ENCODE measurements at places on chromosomes 3 and 15. TPM values are rescaled to one million over a fixed set of nuclear protein-coding genes. Genes with fewer than 3 reads are reported as not detected.

MESP1 gene
- 0.37 TPM for total RNA-seq

CEP152 gene
- total RNA-seq, result 15.8 TPM

GATA2 gene
- 6.2 TPM for total RNA-seq

CLDN11 gene
- total RNA-seq, result not detected

MGLL gene
- 1.7 TPM for total RNA-seq

PDCD10 gene
- 69.9 TPM for total RNA-seq

DNA sequence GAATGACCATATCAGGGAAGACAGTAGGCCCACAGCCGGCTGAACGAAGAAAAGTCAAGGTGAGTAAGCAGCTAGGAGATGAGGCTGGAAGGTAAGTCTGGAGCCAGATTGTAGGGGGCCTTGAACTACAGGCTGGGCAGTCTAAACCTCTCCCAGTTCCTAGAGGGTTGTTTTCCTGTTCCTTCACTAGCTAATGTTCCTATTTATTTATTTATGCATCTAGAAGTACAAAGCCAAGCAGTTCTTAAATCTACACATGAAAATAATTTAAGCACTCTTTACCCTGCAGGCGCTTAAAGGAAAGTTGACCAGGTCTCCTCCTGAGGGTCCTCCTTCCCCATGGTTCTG is 3.7 kb downstream of the ACAA1 start:
- no peak for DNase-seq
- no peak overlapping the region for H3K4me3 ChIP-seq
- peaks cover 52% of the 10 kb centered on the region for H3K36me3 ChIP-seq
- no peaks in the 10 kb centered on the region for H3K27me3 ChIP-seq
- peaks cover 30% of the 10 kb centered on the region for H3K4me1 ChIP-seq
- H3K27ac ChIP-seq, result no peak overlapping the region

DNA sequence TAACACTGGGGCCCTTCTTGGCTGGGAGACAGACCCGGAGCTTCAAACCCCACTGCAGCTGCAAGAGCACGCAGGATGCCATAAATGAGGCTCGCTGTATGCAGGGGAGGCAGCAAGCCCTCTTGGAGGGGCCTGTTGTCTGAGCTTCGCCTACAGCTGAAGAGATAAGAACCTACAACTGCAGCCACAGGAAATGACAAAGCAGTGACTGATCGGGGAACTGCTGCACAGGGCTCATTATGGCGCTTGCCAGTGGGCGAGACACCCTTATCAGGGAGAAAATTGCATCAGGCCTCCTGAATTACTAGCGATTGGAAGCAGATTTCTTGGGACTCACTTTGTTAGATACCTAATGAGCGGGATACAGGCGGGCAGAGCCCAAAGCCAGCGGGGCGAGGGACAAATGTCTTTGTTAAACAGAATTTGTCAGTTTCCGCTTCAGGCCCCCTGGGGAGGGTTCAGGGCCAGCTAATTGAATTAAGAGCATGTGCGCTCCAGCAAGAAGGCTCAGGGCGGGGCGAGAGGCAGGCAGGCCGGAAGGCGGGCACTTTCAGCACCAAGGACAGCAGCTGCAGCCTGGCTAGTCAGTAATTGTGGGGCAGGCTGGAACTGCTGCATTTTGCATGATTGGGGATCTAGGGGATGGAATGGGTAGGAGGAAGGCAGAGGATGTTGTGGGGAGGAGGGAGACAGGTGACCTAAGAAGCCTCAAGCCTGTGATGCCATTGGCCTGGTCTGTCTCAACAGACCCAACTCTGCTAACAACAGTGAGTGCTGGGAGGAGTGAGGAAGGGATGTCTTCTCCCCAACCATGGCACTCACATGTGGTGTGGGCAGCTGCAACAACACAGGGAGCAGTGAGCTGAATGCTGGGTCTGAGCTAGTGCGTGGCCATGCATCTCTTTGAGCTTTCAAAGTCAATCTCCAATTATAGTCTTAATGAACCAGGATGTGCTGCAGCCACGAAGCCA is 55.3 kb downstream of the CCDC33 start:
- H3K36me3 ChIP-seq, result no peaks in the 10 kb centered on the region
- peaks cover 4% of the 10 kb centered on the region for H3K27me3 ChIP-seq
- H3K27ac ChIP-seq, result no peak overlapping the region
- no peak overlapping the region for H3K4me3 ChIP-seq
- peak; percentile 66 for DNase-seq
- H3K4me1 ChIP-seq, result no peaks in the 10 kb centered on the region

DNA sequence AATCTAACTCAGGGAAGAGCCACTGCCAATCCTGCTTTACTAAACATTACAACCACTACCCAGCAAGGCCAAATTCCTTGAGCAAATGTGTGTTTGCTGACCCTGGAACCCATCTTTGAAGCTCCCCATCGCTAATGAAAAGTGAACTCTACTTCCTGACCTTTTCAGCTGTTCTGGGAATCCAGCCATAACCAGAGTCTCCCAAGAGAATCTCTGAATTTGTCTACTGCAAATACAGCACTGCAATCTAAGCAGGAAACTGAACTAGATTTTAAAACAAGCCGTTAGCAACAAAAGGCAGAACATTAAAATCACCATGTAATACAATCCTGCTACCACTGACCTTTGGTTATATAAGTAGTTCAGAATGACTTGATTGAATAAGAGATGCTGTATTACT is 309.2 kb downstream of the MAGI1 start:
- no peaks in the 10 kb centered on the region for H3K36me3 ChIP-seq
- H3K4me3 ChIP-seq, result no peak overlapping the region
- no peak for DNase-seq

GRCh38 chr15:69718916-69719315 is 266.3 kb downstream of the RPLP1 start:
- H3K4me3 ChIP-seq, result no peak overlapping the region
- DNase-seq, result peak; percentile 42
- no peaks in the 10 kb centered on the region for H3K36me3 ChIP-seq
- H3K27ac ChIP-seq, result no peak overlapping the region
- H3K27me3 ChIP-seq, result peaks cover 12% of the 10 kb centered on the region

- H3K4me3 ChIP-seq, result no peak overlapping the region
- H3K27ac ChIP-seq, result no peak overlapping the region
- H3K4me1 ChIP-seq, result no peaks in the 10 kb centered on the region
- DNase-seq, result no peak
- no peaks in the 10 kb centered on the region for H3K36me3 ChIP-seq
Measured at GRCh38 chr15:44144184-44144583, 50.9 kb downstream of the FRMD5 start.

DNA sequence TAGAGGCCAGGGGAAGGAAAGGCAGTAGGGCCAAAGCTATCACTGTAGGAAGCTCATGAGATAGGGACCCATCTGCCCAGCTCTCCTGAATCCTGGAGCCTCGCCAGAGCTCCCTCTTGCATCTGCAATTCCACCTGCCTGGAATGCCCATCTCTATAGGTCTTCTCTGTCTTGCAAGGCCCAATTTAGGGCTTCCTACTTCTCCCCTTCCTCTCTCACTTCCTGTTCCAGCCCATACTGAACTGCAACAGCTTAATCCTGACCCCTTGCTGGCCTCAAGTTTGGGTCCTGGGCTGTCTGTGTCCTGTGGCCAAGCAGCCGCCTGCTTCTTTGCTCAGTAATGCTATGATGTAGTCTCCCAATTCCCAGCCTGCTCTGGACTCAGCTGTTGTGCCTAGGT is 3.6 kb upstream of the PTPN23 start:
- no peaks in the 10 kb centered on the region for H3K36me3 ChIP-seq
- H3K4me1 ChIP-seq, result peaks cover 13% of the 10 kb centered on the region
- DNase-seq, result no peak
- H3K27ac ChIP-seq, result no peak overlapping the region

DNA sequence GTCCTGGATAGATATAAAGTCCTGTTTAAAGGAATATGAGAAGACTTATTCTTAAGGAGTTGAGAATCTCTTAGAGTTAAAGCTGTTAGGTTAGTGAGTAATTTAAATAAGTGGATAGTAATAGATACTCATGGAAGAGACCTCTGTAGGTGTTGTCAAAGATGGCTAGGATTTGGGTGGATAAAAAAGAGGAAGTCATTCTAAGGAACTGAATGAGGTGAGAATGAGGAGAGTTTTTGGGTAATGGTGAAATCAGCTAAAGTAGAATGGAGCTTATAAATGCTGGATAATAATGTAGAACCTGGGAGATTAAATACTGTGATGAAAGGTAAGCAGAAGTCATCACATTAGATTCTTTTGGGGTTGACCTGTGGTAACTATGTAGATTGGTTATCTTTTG is 8.1 kb downstream of the ARIH1 start:
- H3K27ac ChIP-seq, result no peak overlapping the region
- H3K36me3 ChIP-seq, result peaks cover 19% of the 10 kb centered on the region
- no peaks in the 10 kb centered on the region for H3K27me3 ChIP-seq
- H3K4me3 ChIP-seq, result peak overlapping the region; percentile 29

GRCh38 chr15:51237816-51238215 is 100.6 kb downstream of the CYP19A1 start:
- H3K4me1 ChIP-seq, result no peaks in the 10 kb centered on the region
- H3K4me3 ChIP-seq, result no peak overlapping the region
- no peaks in the 10 kb centered on the region for H3K36me3 ChIP-seq

GRCh38 chr3:3110749-3111361 is 681 bp upstream of the IL5RA start:
- no peaks in the 10 kb centered on the region for H3K4me1 ChIP-seq
- DNase-seq, result no peak
- no peak overlapping the region for H3K27ac ChIP-seq
- H3K27me3 ChIP-seq, result peaks cover 7% of the 10 kb centered on the region
- no peaks in the 10 kb centered on the region for H3K36me3 ChIP-seq

DNA sequence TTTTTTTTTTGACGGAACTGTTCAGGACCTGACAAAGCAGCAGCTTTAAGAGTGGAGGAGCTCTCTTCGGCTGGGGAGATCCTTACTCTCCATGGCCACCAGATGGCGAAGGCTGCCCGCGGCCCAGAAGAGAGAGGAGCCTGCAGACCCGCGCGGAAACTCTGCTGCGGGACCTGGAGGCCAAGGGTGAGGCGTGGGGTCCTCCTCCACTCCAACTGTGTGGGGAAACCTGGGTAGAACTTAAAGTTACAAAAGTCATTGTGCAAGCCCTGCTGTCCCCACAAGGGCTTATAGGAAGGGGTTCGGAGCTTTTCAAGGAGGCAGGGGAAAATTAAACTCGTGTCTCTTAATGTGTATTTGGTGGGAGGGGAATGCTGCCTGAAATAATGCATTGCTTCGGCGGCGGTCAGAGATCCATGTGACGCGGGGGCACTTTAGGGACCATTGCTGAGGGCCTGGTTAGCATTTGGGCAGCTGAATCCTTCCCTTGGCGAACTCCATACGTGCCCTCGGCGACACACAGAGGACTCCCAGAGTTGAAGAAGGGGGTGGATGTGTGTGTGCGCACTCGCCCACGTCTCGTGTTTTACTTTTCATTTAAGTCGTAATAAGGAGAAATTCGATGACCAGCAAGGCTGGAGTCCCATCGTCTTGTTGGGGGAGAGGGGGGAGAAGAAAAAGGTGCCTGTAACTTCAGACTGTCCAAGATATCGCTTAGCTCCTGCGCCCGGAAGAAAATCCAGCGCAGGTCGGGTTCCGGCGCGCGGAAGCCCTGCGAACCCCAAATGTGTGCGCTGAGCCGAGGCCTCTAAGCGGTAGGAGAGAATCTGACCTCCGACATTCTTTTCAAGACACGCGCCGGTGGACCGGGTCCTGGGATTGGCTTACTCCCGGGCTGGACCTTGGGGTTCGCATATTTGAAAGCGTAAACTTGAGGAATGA is 9.7 kb downstream of the EOMES start:
- peak; percentile 78 for DNase-seq
- no peak overlapping the region for H3K27ac ChIP-seq
- peak overlapping the region; percentile 89 for H3K4me3 ChIP-seq
- peaks cover 44% of the 10 kb centered on the region for H3K27me3 ChIP-seq
- H3K36me3 ChIP-seq, result no peaks in the 10 kb centered on the region
- peaks cover 33% of the 10 kb centered on the region for H3K4me1 ChIP-seq

GRCh38 chr15:23797747-23798446 is 110.8 kb upstream of the NDN start:
- no peak for DNase-seq
- no peak overlapping the region for H3K4me3 ChIP-seq
- no peak overlapping the region for H3K27ac ChIP-seq
- H3K36me3 ChIP-seq, result no peaks in the 10 kb centered on the region

- no peak overlapping the region for H3K4me3 ChIP-seq
- no peaks in the 10 kb centered on the region for H3K27me3 ChIP-seq
- H3K36me3 ChIP-seq, result peaks cover 2% of the 10 kb centered on the region
- DNase-seq, result no peak
Measured at GRCh38 chr3:172120912-172121311, 81.5 kb downstream of the FNDC3B start.

- H3K4me3 ChIP-seq, result no peak overlapping the region
- H3K4me1 ChIP-seq, result no peaks in the 10 kb centered on the region
- no peak for DNase-seq
- peaks cover 3% of the 10 kb centered on the region for H3K27me3 ChIP-seq
- H3K27ac ChIP-seq, result no peak overlapping the region
Measured at GRCh38 chr3:12198301-12198700, 39.6 kb upstream of the TIMP4 start.

DNA sequence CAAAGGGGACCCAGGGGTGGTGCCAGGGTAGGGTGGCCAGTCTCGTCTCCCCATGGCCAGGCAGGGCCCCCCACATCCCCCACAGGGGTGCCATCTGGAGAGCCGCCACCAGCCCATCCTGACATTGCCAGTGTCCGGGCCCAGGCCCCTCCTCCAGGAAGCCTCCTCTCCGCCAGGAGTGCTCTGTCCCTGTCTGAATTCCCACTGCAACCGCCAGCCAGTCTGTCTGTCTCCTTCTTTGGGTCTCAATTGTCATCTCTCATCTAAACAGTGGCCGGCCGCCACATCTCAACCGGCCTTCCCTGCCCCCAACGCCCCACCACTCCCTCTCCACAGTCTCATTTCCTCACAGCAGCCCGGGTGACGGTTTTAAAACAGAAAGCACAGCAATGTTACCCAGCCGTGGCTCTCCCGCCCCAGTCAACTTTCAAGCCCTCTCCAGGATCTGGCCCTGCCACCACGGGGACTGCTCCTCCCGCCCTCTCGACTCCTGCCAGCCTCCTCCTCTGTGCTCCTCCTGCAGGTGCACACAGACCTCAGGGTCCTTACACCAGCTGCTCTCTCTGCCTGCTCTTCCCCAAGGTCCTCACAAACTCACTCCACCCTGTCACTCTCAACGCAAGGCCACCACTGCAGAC is 57.0 kb downstream of the IQSEC1 start:
- peak overlapping the region; percentile 90 for H3K4me3 ChIP-seq
- peak overlapping the region; percentile 96 for H3K27ac ChIP-seq
- no peaks in the 10 kb centered on the region for H3K27me3 ChIP-seq
- DNase-seq, result peak; percentile 88
- H3K4me1 ChIP-seq, result peaks cover 61% of the 10 kb centered on the region

- H3K36me3 ChIP-seq, result no peaks in the 10 kb centered on the region
- no peak for DNase-seq
- peaks cover 6% of the 10 kb centered on the region for H3K27me3 ChIP-seq
- H3K4me3 ChIP-seq, result no peak overlapping the region
- no peak overlapping the region for H3K27ac ChIP-seq
- H3K4me1 ChIP-seq, result no peaks in the 10 kb centered on the region
Measured at GRCh38 chr3:115698851-115699591, 75.7 kb downstream of the GAP43 start.

Measured in CD4-positive, CD25-positive, alpha-beta regulatory T cell (primary cell).